ENCODE measurements at places on chromosomes 2 and 18. TPM values are rescaled to one million over a fixed set of nuclear protein-coding genes. Genes with fewer than 3 reads are reported as not detected.
A peak's percentile ranks its signal among the peaks of the same experiment; 100 is the strongest.

RIF1 gene
- 11.8 TPM for total RNA-seq

IL36RN gene
- not detected for total RNA-seq

GPR55 gene
- total RNA-seq: 0.29 TPM

CDH19 gene
- 17.3 TPM for total RNA-seq

CXCR4 gene
- total RNA-seq: 18.4 TPM

IL1RL1 gene
- 0.30 TPM for total RNA-seq

IL1B gene
- not detected for total RNA-seq

CHRNG gene
- total RNA-seq: not detected

LHCGR gene
- total RNA-seq: not detected

VWA3B gene
- 0.12 TPM for total RNA-seq

SRBD1 gene
- total RNA-seq: 12.3 TPM

SYT4 gene
- total RNA-seq: not detected

GRCh38 chr2:96702098-96702785 lies 37.6 kb downstream of the LMAN2L start:
- no peaks in the 10 kb centered on the region for H3K27me3 ChIP-seq
- H3K36me3 ChIP-seq: peaks cover 37% of the 10 kb centered on the region
- no peak overlapping the region for H3K27ac ChIP-seq
- no peak for DNase-seq
- no peak overlapping the region for H3K4me3 ChIP-seq
- no peaks in the 10 kb centered on the region for H3K4me1 ChIP-seq

GRCh38 chr2:239876271-239876947 lies 148.7 kb downstream of the NDUFA10 start:
- no peak overlapping the region for H3K27ac ChIP-seq
- no peaks in the 10 kb centered on the region for H3K27me3 ChIP-seq
- DNase-seq: no peak
- H3K4me1 ChIP-seq: no peaks in the 10 kb centered on the region
- no peak overlapping the region for H3K4me3 ChIP-seq

GRCh38 chr18:60246606-60247005 lies 126.0 kb downstream of the MC4R start:
- no peaks in the 10 kb centered on the region for H3K27me3 ChIP-seq
- no peaks in the 10 kb centered on the region for H3K4me1 ChIP-seq
- DNase-seq: no peak
- no peak overlapping the region for H3K4me3 ChIP-seq

DNA sequence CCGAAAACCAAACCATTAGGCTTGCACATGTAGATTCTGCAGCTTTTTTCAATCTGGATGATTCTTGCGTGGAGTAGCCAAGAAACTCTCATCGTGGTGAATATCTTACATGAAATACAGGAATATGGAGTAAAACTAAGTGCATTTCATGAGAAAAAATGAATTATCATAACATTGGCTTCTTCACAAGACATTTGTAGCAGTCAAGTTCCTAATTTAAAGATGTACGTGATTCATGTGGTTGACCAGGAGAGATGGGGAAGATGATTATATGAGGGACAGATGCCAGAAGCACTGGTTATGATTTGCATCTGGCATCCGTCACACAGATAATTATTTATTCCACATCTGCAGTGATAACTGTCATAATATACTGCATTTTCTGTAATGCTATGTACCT lies 90.4 kb downstream of the ANTXR1 start:
- no peaks in the 10 kb centered on the region for H3K36me3 ChIP-seq
- DNase-seq: no peak
- H3K27me3 ChIP-seq: no peaks in the 10 kb centered on the region
- no peaks in the 10 kb centered on the region for H3K4me1 ChIP-seq
- no peak overlapping the region for H3K27ac ChIP-seq
- no peak overlapping the region for H3K4me3 ChIP-seq

GRCh38 chr18:67665266-67665665 lies 148.7 kb upstream of the DSEL start:
- no peaks in the 10 kb centered on the region for H3K4me1 ChIP-seq
- H3K27ac ChIP-seq: no peak overlapping the region
- no peak for DNase-seq

GRCh38 chr2:136006658-136007057 lies 21.2 kb upstream of the DARS1 start:
- H3K27ac ChIP-seq: no peak overlapping the region
- DNase-seq: no peak
- H3K4me3 ChIP-seq: no peak overlapping the region
- no peaks in the 10 kb centered on the region for H3K36me3 ChIP-seq
- H3K4me1 ChIP-seq: peaks cover 1% of the 10 kb centered on the region
- no peaks in the 10 kb centered on the region for H3K27me3 ChIP-seq

DNA sequence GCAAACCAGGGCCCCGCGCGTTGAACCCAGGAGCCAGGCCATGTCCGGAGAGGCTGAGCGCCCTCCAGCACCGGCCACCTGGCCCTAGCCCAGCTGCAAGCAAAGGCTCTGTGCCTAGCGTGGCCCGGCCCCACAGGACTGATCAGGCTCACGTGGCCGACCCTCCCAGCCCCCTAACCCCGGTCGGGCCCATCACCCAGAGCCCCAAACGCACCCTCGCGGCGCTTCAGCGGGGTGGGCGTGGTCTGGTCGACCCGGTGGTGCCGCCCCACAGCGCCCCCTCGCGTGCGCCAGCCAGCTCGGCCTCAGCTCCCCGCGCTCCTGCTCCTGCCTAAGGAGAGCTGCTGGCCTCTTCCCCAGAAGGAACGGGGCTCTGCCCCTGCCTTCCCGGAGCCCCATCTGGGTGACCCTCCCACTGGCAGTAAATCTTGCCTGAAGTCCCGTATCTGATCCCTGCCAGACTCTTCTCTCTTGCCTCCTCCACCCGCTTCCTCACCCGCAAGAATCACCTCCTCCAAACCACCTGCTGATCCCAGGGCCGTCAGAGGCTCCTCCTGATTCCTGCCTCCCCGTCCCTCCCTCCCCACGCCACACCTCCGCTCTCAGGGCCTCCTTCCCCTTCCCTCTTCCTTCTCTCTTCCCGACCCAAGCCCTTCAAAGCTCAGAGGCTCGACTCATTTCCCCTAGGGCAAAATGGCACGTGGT lies 12.3 kb upstream of the TEX51 start:
- H3K4me1 ChIP-seq: no peaks in the 10 kb centered on the region
- DNase-seq: peak; percentile 43
- H3K27me3 ChIP-seq: no peaks in the 10 kb centered on the region

GRCh38 chr2:96528700-96529375 lies 7.7 kb upstream of the ARID5A start:
- H3K27ac ChIP-seq: peak overlapping the region; percentile 63
- H3K4me1 ChIP-seq: peaks cover 81% of the 10 kb centered on the region
- H3K4me3 ChIP-seq: no peak overlapping the region

DNA sequence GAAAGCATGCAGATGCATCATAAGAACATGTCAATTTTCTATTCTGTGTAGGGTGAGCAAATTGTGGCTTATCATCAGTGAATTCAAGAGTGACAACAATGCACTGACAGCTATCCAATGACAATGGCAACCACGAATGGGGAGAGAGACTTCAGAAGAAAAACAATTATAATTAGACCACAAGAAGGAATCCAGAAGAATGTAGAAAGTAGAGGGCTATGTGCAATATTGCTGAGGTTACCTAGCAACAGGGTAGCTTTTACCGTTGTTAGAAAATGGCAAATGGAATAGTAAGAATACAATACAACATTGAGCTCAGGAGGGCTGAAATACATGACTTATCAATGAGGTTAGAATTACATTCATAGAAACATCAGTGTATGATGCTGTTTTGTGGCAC lies 71.1 kb upstream of the SESTD1 start:
- no peaks in the 10 kb centered on the region for H3K36me3 ChIP-seq
- no peak for DNase-seq
- no peaks in the 10 kb centered on the region for H3K27me3 ChIP-seq
- H3K4me1 ChIP-seq: peaks cover 2% of the 10 kb centered on the region

DNA sequence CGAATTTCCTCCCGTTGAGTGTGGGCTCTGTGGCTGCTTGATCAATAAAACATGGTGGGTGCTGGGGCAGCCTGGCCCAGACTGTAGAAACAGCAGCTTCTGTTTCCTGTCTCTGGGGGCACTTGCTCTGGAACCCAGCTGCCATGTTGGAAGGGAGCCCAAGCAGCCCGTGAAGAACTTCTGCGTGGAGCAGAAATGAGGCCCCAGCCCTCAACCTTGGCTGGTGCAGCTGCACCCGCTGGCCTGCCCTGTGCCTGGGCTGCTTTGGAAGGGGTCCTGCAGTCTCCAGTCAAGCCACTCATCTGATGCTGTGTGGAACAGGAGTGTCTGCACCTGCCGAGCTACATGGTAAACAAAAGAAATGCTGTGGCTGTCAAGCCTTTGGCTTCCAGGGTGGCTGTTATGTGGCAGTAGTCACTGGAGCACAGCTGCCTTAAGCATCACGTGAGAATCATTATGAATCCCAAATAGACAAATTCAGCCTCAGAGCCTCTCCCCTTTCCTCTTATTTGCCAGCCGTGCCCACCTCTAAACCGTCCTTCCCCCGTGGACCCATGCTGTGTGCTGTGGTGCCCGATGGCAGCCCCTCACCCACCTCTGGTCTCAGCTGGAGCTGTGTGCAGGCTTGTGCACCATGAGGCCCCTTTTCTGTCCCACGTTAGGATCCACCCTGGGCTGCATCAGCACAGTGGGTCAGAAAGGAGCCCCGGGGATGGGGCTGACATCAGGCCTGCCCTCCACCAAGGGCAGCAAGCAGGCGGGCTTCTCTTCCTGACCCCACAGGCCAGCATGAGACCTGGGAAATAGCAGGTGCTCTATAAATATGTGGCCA lies 134.0 kb upstream of the HDAC4 start:
- H3K4me1 ChIP-seq: no peaks in the 10 kb centered on the region
- H3K36me3 ChIP-seq: no peaks in the 10 kb centered on the region
- no peak overlapping the region for H3K27ac ChIP-seq
- peak; percentile 28 for DNase-seq
- H3K27me3 ChIP-seq: no peaks in the 10 kb centered on the region
- H3K4me3 ChIP-seq: no peak overlapping the region

DNA sequence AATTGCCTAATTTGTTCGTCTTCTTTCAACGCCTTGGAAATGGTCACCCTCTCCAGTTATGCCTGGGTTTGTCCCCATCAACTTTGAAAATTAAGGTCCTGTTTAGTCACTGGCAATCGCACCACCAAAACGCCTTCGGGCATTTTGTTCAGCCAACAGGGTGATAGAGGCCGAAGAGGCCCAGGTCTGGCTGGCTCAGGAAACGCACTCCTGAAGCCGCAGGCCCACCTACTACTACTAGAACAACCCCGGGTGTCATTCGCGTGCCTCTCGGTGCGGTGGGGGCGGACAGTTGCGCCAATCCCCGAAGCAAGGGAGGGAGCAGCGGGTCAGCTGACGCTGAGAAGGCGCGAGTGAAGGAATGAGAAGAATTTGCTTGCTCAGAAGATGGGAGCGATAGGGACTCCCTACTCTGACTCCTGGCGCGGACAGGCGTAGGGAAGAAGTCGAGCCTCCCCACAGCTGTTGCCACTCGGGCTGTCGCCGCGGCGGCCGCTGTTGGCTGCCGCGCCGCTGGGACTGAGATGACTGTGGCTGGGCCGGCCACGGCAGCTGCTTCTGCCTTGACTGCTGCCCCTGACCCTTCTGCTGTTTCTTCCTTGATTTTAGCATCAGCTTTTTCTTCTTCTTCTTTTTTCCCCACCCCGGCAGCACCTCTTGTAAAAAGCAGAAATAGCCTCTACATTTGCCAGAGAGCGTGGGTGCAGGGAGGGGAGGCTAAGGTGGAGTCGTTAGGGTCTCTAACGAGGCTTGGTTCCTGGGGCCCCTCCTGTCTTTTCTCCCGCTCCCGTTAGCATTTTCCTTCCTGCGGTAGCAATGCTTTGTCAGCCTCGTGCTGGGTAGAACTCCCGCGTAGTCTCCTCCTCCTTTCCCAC lies 387.6 kb downstream of the FIGN start:
- no peaks in the 10 kb centered on the region for H3K27me3 ChIP-seq
- peak overlapping the region; percentile 73 for H3K27ac ChIP-seq

- H3K36me3 ChIP-seq: no peaks in the 10 kb centered on the region
- no peaks in the 10 kb centered on the region for H3K27me3 ChIP-seq
- H3K4me1 ChIP-seq: no peaks in the 10 kb centered on the region
- DNase-seq: no peak
- no peak overlapping the region for H3K27ac ChIP-seq
- no peak overlapping the region for H3K4me3 ChIP-seq
Measured at GRCh38 chr2:235444101-235444597, 49.7 kb upstream of the AGAP1 start.

DNA sequence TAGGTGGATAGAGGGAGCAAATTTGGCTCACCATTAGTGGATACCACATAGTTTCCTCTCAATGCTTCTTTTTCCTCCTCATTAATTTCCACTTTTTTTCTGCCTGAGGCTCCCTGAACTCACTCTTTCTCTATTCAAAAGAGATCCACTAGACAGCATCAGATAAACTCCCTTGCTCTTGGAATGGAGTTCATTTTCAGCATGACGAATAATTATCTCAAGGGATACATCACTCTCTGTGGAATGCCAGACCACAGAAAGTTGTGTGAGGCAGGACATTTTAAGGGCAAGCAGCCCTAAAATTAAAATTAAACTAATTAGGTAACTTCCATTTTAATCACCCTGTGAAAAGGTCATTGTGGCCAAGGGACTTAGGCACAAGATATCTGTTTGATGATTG lies 1920.1 kb upstream of the CELF4 start:
- no peak overlapping the region for H3K27ac ChIP-seq
- no peaks in the 10 kb centered on the region for H3K27me3 ChIP-seq
- no peak overlapping the region for H3K4me3 ChIP-seq
- H3K4me1 ChIP-seq: no peaks in the 10 kb centered on the region
- no peaks in the 10 kb centered on the region for H3K36me3 ChIP-seq
- DNase-seq: no peak

DNA sequence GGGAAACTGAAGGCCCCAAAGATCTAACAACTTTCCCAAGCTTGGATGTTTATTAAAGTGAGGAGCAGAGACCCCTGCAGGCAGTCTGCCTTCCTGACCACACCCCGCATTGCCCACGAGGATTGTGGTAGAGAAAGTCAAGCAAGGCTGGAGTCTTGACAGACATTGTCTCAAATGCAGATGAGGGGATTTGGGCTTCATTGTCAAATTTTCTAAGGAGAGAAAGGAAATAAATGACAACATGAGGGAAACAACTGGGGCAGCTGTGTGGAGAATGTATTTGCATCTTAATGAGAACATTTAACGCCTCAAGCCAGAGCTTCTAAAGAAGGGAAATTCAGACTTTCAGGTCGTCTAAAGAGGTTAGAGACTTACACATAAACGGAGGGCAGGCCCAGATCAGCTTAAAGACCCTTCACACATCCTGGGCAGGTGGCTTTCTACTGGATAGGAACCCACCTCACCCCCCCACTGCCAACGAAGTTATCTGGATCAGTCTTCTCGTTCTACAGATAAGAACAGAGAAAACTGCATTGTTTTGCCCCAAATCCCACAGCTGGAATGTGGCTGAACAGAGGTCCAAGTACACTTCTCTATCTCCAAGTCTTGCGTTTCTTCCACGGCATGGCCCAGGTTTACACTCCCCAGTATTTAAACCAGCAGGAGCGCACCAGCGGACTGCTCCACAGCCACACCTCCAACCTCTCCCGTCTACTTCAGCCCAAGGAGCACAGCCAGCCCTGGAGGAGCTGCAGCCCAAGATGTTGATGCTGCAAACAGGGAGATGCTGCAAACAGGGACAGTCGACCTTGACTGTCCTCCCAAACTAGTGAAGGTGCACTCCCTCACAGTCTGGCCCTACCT lies 16.2 kb upstream of the SCG2 start:
- H3K27ac ChIP-seq: no peak overlapping the region
- no peak for DNase-seq
- H3K36me3 ChIP-seq: no peaks in the 10 kb centered on the region
- no peaks in the 10 kb centered on the region for H3K27me3 ChIP-seq
- no peak overlapping the region for H3K4me3 ChIP-seq
